ENCODE measurements at places on chromosomes 3 and 15. TPM values are rescaled to one million over a fixed set of nuclear protein-coding genes. Genes with fewer than 3 reads are reported as not detected.

Gene RARRES1
- total RNA-seq = not detected

DNA sequence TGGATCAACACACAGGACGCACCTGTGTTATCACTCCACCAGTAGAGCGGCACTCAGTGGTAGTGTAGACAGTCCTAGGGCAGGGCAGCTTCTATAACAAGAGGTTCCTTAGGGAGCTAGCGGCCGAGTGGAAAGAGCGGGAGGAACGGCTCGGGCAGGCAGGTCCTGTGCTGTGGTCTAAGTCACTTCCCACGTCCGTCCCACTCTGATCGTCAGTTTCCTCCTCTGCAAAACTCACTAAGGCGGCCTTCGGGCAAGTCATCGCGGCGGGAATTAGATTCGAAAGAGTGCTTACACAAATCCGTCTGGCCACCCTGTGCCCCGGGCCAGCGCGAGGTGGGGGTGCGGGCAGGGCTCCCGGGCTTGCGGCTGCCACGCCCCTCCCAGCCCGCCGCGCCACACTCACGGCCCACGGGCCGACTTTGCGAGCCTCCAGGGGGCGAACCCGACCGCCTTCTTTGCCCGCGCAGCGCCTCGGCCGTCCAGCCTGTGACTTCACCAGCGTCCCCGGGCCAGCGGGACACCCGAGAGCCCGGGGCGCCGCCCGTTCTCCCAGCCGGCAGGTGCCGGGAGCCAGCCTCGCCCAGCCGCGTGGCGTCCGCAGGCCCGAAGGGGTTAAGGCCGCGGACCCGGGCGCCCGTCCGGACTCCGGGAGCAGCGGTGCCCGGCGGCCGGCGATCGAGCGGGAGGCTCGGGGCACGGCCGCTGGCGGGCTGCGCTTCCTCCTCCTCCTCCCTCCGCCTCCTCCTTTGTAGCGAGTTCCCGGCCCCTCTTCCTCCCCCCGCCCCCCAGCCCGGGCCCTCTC, 416 bp upstream of the CORO2B start:
- no peaks in the 10 kb centered on the region for H3K36me3 ChIP-seq
- H3K27me3 ChIP-seq = peaks cover 77% of the 10 kb centered on the region
- no peaks in the 10 kb centered on the region for H3K4me1 ChIP-seq
- H3K4me3 ChIP-seq = no peak overlapping the region

DNA sequence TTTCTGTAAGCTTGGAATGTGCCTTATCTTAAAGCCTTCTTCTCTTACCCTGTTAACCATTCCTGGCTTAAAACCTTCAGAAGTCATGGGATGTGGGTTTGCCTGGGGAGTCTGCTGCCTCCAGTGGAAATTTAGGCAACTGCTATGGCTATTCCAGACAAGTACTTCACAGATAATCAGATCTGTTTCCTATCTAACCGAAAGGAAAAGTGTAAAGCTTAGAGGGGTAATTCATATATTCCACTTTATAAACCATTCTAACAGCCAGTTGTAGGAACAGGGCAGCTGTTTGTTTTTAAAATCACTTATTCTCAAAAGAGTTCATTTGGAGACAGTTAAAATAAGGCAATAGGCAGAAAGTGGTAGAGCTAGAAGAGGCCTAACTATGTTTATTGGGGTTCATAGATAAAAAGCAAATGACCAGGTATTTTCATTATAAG, 219.9 kb downstream of the TCF12 start:
- H3K27me3 ChIP-seq = no peaks in the 10 kb centered on the region
- H3K4me3 ChIP-seq = no peak overlapping the region
- no peaks in the 10 kb centered on the region for H3K36me3 ChIP-seq
- no peak overlapping the region for H3K27ac ChIP-seq

GRCh38 chr15:40823572-40824343, 4.8 kb downstream of the PPP1R14D start:
- peaks cover 5% of the 10 kb centered on the region for H3K4me1 ChIP-seq
- DNase-seq = no peak
- no peak overlapping the region for H3K27ac ChIP-seq
- H3K4me3 ChIP-seq = no peak overlapping the region

All from K562 (cell line).